ENCODE measurements at places on chromosomes 6 and 20. TPM values are rescaled to one million over a fixed set of nuclear protein-coding genes. Genes with fewer than 3 reads are reported as not detected.

DNA sequence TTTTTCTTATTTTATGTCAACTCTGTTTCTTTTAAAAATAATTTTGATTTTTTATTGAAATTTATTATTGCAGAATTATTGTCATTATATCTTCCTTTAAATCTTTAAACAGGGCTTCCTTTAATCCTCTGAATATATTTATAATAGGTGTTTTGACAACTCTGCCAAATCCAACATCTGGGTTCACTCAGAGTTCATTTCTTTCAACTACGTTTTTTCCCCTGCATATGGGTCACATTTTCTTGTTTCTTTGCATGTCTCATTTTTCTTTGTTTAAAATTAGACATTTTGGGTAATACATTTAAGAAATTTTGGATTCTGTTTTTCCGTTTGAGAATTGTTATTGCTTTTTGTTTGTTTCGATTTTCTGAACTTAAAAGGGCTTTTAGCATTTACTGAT lies 655.1 kb upstream of the CITED2 start:
- H3K27me3 ChIP-seq, result no peaks in the 10 kb centered on the region
- no peaks in the 10 kb centered on the region for H3K4me1 ChIP-seq
- H3K27ac ChIP-seq, result no peak overlapping the region
- H3K36me3 ChIP-seq, result no peaks in the 10 kb centered on the region
- H3K4me3 ChIP-seq, result no peak overlapping the region

DNA sequence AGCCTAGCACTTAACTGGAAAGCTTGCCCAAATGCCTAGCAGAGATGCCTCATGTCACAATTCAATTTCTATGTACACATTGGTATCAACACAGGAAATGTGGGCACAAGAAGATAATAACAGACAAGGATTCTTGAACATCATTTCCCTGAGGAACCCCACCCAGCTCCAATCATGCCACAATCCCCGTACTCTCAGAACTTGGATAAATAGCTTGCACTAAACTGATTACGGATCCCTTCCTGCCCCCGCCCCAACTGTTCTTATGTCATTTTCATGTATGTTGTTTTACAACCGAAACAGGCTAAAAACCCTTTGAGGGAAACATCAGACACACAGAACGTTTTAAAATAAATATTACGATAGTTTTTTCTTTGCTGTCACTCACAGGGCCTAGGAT lies 87.1 kb downstream of the BACH2 start:
- no peaks in the 10 kb centered on the region for H3K27me3 ChIP-seq
- H3K4me1 ChIP-seq, result peaks cover 1% of the 10 kb centered on the region
- no peak overlapping the region for H3K27ac ChIP-seq
- no peaks in the 10 kb centered on the region for H3K36me3 ChIP-seq
- no peak for DNase-seq
- H3K4me3 ChIP-seq, result no peak overlapping the region

- H3K27ac ChIP-seq, result no peak overlapping the region
- no peaks in the 10 kb centered on the region for H3K36me3 ChIP-seq
- H3K4me1 ChIP-seq, result no peaks in the 10 kb centered on the region
- no peak for DNase-seq
- H3K27me3 ChIP-seq, result no peaks in the 10 kb centered on the region
Measured at GRCh38 chr6:165920896-165921671, 246.6 kb downstream of the TBXT start.

DNA sequence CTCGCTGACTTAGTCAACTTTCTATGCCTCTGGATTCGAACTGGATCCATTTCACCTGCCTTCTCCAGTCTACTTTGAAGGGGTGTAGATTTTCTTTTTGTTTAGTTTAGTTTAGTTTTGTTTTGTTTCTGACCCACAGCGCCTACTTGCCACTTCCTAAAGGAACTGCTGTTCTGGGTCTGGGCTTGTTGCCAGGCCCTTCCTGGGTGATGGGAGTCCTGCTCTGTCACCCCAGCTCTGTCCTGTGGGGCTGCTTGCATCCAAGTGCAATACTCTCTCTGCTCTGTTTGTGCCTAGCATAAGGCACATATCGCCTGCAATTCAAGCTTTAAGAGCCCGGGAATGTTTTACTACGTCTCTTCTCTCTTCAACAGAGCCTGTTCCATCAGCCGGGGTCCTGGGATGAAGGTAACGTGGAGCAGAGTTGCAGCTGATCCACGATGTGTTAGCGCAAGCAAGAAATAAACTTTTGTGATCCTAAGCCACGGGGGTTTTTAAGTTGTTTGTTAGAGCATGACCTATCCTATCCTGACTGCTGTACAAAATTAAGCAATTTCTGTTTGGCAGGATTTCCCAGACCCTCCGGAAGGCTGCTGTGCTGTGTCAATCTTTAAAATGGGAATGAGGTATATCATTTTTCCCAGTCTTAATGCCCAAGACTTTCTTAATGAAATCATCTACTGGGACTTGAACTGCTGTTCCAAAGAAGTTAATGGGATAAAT lies 30.9 kb upstream of the TAGAP start:
- no peak overlapping the region for H3K27ac ChIP-seq
- H3K4me3 ChIP-seq, result no peak overlapping the region
- H3K4me1 ChIP-seq, result peaks cover 2% of the 10 kb centered on the region
- no peak for DNase-seq

ESR1 gene
- 17.7 TPM for total RNA-seq
